ENCODE measurements at places on chromosomes 6 and 20.
A peak's percentile ranks its signal among the peaks of the same experiment; 100 is the strongest.

DNA sequence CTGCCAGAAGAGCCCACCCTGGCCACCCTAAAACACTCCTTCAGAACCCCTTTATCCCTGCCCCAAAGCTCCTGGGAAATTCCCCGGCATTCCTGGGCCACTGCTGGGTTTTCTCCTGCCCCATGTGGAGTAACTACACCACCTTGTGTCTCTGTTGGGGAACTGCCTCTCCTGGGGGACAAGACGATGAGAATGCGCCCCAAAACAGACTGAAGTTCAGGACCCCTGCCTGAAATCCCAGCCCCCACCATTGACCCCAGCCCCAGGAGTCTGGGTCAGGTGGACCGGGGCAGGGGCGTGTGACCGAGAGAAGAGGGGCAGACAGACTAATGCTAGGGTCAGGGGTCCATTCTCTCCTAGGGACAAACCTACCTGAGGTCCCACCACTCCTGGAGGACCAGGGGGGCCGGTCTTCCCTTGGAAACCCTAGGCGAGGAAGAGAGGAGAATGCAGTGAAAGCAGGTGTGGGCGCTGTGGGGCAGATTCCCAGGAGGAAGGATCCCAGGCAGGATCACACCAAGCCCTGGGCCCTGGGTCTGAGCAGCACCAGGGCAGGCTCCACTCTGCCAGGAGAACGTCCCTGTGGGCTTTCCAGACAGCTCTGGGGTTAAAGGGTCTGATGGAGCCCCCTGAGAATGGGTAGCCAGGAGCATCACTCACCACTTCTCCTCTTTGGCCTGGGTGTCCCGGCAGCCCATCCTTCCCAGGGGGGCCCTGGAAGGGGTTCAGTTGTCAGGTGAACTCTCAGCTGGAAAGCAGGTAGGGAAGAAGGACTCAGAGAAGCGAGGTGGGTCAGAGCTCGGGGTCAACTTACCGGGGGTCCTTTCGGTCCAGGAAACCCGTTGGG lies 19.4 kb downstream of the COL11A2 start:
- no peak for DNase-seq

- no peak for DNase-seq
These were observed 475.2 kb upstream of the EPHA7 start for GRCh38 chr6:93894521-93894920.

DNA sequence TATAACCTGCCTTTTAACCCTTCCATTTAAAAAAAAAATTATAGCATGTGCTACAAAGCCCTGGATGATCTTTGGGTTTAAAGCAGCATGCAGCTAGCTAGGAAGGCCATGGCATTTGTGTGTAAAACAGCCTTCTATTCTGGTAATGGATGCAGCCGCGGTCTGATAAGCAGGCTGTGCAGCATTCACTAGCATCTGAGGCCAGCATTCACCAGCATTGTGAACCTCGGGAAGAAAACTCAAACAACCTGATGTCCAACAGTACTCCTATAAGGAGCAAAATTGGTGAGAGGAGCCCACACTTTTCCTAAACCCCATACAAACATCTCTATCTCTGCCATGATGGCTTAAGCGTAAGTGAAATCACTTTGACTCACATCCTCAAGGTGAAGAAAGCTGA lies 265.5 kb downstream of the PTPRT start:
- DNase-seq = no peak

GRCh38 chr6:73523434-73524123 lies 2.7 kb upstream of the EEF1A1 start:
- no peak for DNase-seq

- DNase-seq = no peak
These were observed 626.5 kb upstream of the NRSN1 start for GRCh38 chr6:23499549-23499948.

GRCh38 chr6:110285306-110286060 lies 72.7 kb downstream of the METTL24 start:
- no peak for DNase-seq

DNA sequence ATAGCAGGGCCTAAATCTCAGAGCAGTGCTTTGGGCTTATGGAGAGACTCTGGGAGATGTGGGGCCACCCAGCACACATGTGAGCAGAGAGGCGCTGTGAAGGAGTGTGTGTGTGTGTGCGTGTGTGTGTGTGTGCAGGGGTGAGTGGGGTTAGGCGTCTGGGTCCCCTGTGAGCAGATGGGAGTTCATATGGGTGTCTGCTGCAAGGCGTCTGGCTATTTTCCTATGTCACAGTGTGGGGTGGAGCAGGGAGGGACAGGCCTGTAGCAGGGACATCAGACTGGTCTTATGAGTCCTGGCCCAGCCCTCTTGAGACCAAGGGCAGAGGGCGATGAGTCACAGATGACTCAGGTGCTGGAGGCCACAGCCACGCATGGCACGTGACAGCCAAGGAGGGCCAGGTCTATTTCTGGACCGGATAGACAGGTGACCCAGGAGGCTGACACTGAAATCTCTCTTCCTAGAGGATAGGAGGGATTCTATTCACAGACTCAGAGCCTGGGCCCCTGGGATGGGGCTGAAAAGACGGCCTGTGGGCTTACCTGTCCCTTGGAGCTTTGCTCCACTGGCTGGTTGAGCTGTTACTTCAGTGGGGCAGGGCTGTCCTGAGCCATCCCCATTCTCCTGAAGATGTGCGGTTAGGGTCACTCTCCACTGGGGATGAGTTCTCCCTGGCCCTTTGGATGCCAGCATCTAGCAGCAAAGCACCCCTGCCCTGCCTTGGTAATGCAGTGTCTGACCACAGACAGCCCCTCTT lies 28.9 kb downstream of the VEGFA start:
- DNase-seq = peak; percentile 56

DNA sequence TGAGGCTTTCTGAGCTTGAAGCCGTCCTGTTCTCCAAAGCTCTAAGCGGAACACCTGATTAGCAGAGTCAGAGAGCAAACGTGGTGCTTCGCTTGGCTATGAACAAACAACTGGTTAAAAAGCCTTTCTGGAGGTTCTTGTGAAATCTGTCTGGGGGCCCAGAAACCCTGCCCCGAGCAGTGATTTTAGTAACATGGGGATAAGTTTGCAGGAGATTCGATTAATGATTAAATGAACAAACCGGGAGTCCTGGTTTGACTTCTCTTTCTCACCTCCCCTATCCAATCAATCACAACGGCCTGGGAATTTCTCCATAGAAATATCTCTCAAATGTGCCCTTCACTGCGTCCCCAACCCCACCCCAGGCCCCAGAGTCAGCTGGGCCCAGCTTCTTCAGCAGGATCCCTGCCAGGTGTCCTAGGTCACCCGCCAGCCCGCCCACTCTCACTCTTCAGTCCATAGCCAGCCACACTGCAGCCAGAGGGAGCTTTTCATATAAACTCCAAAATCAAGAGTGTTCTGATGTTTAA lies 43.6 kb downstream of the ZDHHC14 start:
- DNase-seq = no peak

DNA sequence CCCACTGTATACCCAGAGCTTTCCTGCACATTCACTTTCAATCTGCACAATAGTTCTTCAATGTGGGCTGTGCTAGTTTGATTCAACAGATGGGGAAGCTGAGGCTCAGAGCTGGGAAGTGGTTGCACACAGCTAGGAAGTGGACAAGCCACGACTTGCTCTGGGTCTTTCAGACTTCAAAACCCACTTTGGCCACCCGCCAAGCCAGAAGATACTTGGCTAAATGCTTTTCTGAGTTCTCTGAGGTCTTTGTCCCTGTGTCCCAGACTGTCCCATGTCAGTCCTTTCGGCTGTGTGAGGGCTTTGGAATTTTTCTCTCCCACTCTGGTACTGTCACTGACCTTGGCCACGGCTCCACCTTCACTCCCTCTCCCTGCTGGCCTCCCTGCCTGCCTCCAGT lies 10.6 kb downstream of the PDYN start:
- no peak for DNase-seq

DNA sequence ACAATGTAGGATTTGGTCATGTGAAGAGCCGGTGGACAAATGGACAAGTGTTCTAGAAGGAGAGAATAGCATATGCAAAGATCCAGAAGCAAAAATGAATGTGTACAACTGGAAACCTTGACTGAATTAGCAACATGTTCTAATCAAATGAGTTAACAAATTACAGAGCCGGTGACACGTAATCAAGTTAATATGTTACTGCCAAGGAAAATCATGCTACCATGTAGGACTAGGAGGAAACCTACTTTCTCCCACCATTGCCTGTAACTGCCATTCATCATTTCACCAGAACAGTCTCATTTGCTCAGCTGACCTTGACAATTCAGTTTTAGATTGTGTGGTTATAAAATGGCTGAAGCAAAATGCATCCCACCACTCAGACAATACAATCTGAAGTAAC lies 179.4 kb downstream of the KIF16B start:
- no peak for DNase-seq

DNA sequence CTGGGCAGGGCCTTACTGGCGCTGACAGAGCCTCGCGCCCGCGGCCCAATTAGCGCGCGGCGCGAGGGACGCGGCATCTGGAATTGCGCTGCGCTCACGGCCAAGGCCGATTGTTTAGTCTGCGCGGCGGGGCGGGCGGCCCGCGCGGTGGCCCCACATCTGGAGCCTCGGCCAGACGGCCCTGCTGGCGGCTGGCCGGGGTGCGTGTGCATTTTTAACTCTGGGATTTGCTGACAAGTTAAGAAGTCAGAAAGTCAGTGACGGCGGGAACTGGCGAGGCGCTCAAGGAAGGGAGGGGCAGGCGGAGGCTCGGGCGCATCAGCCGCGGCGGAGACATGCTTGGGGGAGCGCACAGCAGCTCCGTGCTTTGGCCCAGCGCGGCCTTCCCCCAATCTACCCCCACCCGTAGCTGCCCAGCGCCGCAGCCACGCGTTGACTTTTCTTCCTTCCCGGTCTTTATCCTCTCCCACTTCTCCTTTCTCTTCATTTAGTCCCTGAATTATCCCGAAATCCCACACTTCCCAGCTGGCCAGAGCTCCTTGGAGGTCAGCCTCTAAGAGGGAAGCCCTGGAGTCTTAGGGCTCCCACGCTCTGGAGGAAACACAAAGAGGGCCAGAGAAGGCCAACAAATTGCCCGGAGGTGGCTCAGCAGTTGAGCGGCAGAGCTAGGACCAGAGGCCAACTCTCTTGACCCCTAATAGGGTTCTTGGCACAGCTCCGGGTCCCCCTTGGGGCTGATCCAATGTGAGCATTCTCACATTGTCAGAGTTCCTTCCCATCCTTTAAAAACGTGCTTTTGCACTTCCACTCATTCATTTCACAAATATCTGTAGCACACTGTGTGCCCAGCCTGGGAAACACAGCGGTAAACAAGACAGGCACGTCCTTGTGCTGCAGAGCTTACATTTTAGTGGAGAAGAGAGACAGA lies 40.8 kb upstream of the FOXP4 start:
- peak; percentile 46 for DNase-seq

DNA sequence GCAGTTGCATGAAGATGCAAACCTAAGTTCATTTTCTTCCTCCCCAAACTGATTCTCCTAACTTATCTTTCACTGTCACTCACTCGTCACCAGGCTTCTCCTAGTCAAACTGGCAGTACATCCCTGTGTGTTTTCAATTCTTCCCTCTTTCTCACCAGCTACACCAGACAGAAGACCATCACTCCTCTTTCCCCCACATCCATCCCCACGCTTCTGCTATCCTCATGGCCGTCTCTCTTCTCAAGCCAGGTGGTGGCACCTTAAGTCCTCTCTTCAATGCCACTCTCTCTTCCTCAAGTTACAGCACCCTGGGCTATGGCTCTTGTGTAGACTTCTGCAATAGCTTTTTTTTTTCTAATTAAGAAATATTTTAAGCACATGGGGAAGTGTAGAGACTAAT lies 14.4 kb upstream of the TREM2 start:
- DNase-seq = no peak

DNA sequence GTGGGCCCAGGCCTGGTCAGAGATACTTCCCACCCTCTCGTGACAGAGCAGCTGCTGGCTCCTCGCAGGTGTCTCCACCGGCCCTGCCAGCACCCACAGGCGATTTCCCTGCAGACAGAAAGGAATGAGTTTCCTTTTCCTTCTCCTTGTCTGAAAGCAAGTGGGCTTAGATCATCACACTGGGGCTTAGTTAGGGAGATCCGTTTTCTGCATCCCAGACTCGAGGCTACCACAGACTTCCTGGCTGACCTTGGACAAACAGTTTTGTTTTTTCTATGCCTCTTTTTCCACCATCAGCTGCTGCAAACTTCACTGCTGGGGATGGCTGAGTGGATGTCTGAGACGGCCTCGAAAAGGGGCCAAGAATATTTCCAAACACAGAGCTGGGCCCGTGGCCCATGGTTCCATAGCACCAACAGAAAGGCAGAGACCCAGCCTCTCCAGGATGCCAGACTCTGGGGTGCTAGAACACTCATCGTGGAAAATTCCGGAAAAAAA lies 86.5 kb downstream of the BANF2 start:
- no peak for DNase-seq

DNA sequence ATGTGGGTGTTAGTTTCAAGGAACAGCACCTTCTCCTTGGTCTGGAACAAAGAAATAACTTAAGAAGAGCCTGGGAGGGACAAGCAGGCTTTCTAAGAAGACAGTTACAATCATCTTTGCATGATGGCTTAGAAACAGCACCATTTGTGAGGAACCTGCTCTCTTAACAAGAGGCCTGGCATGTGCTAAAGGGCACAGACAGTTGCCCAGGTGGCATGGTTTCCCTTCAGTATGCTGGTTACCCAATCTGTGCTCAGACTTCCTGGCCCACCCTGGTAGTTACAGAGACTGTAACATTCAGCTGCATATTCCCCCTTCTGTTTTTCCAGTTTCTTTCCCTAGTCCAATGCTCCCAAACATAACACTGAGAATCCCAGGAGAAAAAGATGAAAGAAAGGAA lies 84.0 kb downstream of the CHD6 start:
- DNase-seq = no peak

DNA sequence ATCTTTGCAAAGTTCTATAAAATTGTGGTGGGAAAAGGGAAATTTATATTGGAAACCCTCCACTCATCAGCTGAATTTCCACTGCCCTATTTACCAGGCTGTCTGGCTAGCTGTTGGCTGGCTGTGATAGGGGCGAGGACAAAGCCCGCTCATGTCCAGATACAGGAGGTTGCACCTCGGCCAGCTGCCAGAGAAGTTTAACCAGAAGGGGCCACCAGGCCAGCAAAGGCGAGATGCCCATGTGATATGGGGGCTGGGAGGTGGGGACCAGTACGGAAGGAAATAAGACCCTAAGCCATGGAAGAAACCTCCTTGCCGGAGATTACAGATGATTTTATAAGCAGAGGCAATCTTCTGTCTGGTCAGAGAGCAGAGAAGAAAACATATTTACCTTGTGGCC lies 143.8 kb downstream of the FNDC1 start:
- DNase-seq = no peak

DNA sequence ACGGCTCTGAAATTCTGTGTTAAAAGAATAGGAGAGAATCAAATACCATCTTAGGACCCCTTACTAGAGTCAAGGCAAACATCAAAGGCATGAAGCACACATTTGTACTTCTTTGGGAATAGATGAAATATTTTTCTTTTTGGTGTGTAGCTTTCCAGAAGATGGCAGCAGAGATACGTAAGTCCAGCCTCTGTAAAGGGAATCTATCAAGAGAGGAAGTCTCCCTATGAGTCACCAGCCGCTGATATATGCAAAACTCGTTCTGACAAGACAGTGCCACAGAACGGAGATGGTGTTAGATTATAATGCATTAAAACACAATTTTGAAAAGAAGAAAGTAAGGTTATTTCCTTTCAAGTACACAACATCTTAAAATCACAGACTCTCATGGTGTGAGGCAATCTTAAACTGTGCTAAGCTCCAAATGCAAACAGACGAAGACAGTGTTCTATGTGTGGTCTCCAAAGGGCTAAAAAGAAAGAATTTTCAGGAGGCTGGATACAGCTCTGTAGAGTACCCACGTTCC lies 120.0 kb upstream of the AGPAT4 start:
- peak; percentile 64 for DNase-seq

GRCh38 chr20:59334651-59335300 lies 34.4 kb downstream of the EDN3 start:
- DNase-seq = no peak
